ENCODE measurements at places on chromosomes 5 and 9. TPM values are rescaled to one million over a fixed set of nuclear protein-coding genes. Genes with fewer than 3 reads are reported as not detected.

Gene SLC36A3
- not detected for total RNA-seq

Gene SLC6A19
- total RNA-seq, result 179 TPM

Gene TEX48
- not detected for total RNA-seq

Gene DBN1
- total RNA-seq, result 89.0 TPM
